CD4-positive, alpha-beta T cell treated with Interleukin-15 for 4 hours (primary cell): ENCODE measurements at places on chromosomes 4 and X.

GRCh38 chr4:187179086-187180058, 455.7 kb upstream of the FAT1 start:
- DNase-seq = no peak

- no peak for DNase-seq
Measured at GRCh38 chr4:158915683-158916241, 146.9 kb downstream of the FNIP2 start.

GRCh38 chr4:3234171-3235029, 14.6 kb upstream of the MSANTD1 start:
- no peak for DNase-seq

DNA sequence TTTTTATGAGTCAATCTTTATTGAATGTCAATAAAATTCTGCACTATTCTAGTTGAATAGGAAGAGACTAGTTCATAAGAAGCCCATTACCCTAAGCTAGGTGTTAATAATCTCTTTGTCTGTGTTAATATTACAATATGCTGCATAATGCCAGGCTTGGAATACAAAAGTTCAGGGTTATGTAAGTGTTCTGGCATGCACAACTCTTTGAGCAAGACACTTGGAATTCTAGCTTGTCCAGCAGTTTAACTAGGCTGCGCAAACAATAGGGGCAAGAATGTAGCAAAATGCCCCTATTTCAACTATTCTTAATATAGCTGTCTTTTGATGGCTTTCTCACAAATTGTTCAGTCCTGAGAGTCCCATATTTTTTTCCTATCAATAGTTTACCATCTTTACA, 31.3 kb upstream of the ETNPPL start:
- no peak for DNase-seq

GRCh38 chr4:139200102-139200501, 23.1 kb upstream of the ELF2 start:
- DNase-seq = no peak

- DNase-seq = no peak
Measured at GRCh38 chr4:175827516-175827915, 15.5 kb upstream of the GPM6A start.

GRCh38 chrX:126165721-126166461, at the start of gene DCAF12L2:
Gene DCAF12L2 (minus strand): TSS chrX:126166289. CDS start chrX:126165924, 365 bp downstream.
- DNase-seq = no peak

GRCh38 chr4:103365285-103365684, 167.1 kb upstream of the CENPE start:
- DNase-seq = no peak

DNA sequence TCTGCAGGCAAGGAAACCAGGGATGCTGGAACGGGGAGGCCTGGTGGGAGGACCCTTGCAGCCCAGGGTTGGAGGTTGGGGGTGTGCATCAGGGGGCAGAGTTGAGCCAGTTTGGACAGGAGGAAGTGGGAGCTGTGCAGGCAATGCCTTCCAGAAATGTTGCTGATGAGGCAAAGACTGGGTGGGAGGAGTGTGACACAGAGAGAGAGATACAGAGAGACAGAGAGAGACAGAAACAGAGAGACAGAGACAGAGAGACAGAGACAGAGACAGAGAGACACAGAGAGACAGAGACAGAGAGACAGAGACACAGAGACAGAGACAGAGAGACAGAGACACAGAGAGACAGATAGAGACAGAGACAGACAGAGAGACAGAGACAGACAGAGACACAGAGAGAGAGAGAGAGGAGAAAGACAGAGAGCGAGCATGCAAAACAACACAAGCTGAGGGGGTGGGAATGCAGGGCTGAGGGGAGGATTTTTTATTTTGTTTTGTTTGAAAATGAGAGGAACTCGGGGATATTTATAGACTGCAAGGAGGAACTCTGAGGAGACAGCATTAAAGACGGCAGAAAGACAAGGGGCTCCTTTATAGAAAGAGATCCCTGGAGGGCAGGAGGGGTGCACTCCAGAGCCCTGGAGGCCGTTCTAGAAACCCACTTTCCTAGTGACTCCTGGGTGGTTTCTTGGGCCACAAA, 1.9 kb upstream of the HAUS3 start:
- no peak for DNase-seq

- no peak for DNase-seq
Measured at GRCh38 chr4:24144381-24144780, 254.5 kb upstream of the PPARGC1A start.

DNA sequence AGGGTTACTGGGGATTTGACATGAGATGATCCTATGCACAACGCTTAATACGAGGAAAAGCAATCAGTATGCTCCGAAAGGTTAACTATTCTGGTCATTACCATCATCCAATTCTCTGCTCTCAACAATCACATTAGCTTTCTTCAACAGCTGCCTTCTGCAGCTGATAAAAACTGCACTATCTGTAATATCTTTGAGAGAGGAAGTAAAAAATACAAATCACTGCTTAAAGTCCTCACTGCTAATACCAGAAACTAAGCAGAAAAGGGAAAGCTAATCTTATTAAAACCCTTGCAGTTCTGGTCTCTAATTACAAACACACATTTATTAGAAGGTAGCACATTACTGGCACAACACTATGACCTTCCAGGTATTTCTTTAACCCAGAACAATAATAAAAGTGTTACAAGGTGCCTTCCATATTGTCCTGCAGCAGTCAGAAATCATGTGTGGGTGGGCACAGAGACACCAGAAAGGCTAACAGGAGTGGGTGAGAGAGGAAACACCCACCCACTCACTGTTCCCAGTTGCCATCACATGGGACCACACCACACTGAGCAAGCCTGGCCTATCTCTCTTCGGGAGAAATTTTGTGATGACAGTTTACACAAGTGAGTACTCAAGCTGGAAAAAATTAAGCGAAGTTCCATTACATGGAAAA, 71.0 kb downstream of the RELL1 start:
- no peak for DNase-seq

GRCh38 chr4:39732728-39733127, 34.8 kb downstream of the UBE2K start:
- DNase-seq = no peak

GRCh38 chr4:11954093-11954492, 525.4 kb upstream of the HS3ST1 start:
- no peak for DNase-seq

DNA sequence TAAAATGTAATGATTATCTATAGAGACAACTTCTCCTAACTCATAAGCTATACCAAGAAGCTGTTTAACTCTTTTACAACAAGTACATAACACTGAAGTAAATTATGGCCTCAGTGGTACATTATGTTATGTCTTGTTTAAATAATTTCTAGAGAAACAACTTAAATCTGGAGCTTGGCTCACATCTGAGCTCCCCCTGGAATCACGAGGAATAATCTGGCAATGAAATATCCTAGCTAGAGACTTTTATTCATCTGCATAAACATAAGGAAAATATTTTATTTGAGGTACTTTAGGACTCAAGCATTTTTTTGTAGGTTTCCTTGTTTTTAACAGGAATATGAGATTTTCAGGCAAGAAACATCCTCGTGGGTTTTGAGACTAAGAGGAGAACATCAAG, 354.7 kb upstream of the SLC7A11 start:
- no peak for DNase-seq

- DNase-seq = no peak
Measured at GRCh38 chr4:71907782-71908181, 123.9 kb upstream of the GC start.

DNA sequence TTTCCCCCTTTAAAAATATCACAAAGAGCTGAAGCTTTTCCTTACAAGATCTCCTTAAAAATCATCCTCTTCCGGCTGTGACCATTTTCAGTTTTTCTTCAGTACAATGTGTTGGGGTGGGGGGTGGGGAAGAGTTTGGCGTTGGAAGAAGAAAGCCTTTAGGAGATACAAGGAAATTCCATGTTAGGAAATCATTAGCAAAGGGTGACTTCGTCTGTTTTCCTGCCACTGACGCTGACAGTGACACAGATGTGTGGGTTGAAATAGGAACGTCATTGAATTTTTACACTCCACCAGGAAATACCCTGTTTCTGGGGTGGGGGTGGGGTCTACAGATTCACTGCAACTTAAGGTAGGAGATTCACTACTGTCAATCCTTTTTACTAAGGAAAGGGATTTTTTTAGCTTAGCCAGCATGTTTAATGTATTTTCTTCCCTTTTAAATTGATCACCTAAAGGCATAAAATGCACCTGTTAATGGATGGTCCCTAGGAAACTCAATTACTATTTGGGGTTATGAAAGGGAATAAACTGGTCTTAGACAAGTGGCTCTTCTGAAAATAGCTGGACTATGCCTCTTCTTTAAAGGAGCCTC, 3.9 kb downstream of the MAMLD1 start:
- no peak for DNase-seq

DNA sequence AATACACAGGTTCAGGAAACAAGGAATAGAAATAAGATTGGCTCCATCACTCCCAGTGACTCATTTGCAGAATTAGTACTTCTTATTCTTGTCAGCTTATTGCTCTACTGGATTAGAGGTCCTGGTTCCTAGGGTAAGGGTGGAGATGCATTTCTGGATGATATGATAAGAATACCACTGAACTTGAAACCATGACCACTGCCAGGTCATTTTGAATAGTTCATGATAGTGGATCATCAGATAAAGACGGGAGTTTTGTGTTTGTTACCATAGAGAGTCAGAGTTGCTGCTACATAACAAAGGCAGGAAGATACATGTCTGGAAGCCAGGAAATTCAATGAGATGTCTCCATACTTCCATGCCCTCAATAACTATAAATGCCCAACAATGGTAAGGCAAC, 109.2 kb upstream of the FAT1 start:
- DNase-seq = no peak

DNA sequence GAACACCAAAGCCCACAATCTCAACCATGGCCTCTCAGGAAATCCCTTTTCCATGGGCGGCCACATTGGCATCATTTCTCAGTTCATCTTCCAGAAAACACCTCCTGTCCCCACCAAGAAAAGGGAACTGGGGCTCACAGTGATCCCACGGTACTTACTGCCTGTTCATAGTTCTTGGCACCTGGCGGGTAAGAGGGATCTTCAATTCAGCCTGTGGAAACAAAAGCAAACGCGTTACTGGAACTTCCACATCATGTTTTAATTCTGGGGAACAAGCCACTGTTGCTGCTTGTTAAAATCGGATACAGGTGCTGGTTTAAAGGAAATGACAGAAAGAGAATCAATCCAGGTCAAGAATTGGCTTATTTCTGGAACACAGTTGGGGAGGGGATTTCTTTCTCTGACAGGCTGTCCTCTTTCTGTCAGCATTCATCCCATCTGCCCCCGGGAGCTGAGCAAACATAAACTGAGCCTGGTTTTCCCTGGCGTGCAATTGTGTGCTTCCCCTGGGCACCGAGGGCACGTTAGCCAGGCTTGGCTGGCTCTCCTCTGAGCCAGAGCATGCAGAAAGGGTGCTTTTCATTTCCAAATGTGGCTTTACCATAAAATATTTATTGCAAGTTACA, 16.8 kb downstream of the CLNK start:
- no peak for DNase-seq

DNA sequence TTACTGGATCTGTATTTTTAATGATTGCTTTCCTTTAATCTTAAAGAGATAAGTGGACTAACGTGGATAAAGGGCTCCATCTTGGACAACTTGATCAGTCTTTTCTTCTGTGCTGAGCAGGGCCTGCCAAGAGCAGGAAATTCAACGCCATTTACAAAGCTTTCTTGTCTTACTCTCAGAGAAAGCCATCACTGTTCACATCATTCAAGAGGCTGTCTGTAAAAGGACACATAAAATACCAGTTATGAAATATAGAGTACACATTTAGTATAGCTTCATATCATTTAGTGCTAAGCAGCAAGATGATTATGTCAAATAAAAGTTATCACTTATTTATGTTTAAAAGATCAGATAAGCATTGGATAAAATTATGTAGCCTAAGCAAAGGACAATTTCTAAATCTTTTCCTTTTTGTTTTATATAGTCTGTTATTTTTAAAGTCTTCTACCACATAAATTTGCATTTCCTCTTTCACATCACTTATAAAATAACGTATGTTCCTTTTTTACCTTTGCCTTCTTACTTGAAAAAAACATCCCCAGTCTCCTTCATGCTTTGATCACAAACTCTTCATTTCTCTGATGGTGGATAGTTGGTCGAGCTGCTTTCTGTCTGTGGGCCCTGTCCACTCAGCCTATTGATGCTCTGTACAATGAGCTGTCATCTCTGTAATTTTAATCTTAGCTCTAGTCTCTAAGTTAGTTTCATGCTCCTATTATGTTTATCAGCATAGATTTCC, 2.1 kb upstream of the CCNG2 start:
- no peak for DNase-seq

DNA sequence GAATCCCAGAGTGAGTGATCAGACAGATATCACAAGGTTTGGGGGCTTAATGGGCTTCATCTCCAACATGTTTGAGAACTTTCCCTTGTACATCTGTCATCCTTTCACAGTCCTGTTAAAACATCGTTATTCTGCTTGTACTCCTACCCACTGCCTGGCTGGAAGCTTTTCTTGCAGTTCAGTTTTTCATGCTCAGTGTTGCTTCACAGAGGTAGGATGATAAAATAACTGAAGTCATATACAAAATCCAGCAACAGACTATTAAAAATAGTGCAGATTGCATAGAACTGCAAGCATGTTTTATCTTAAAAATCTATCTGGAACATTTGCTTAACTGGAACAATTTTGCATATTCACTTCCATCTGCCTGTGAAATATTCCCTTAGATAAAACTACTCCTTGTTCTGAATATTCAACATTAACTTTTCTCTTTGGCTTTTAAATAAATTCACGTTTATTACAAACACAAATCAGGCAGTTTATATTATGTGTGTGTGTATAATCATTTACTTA, 579.6 kb upstream of the IGFBP7 start:
- no peak for DNase-seq

DNA sequence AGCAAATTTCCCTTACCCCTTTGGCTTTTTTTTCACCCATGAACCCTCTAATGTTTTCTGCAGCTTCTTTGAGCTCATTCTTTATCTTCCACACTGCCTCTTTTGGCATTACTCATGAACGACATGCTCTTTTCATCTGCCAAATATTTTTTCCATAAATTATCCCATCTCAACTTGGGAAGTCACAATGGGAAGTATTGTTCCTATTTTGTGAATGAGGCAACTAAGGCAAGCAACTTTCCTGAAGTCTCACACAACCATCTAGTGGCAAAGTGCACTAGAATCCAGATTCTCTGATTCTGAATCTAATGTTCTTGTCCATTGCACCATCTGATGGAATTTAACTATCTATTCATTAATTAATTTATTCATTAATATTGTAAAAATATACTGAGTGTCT, 625 bp downstream of the RTL9 start:
- no peak for DNase-seq

DNA sequence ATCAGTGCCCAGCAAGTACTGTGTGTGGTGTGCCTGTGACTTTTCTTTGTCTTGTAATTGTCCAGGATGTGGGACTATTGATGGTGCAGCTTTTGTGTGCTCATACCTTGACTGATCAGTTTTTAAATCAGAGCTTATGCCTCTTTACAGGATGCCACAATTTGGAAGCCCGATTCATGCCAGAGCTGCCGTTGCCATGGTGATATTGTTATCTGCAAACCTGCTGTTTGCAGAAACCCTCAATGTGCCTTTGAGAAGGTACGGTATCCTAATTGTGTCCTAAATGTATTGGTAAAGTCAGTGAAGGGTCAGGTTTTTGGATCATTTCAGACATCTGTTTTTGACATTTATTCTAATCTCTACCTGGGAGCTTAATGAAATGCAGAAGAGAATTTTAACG, 180.2 kb downstream of the FRAS1 start:
- no peak for DNase-seq
